ENCODE measurements at places on chromosomes 2 and 18.

- DNase-seq, result no peak
Observed at GRCh38 chr18:23484561-23485182, 18.6 kb upstream of the RMC1 start.

DNA sequence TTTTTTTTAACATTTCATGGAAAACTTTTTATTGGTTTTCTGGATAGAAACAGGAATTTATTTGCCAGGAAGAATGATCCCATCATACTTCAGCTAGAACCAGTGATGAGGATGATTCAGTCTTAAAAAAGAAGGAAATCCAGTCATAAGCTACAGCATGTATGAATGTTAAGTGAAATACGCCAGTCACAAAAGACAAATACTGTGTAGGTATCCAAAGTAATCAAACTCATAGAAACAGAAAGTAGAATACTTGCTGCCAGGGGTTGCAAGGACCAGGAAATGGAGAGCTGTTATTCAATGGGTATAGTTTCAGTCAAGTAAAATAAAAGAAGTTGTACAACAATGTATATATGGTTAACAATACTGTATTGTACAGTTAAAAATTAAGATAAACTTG lies 21.3 kb downstream of the PSME4 start:
- no peak for DNase-seq

GRCh38 chr2:2291500-2292260 lies 39.4 kb downstream of the MYT1L start:
- no peak for DNase-seq

DNA sequence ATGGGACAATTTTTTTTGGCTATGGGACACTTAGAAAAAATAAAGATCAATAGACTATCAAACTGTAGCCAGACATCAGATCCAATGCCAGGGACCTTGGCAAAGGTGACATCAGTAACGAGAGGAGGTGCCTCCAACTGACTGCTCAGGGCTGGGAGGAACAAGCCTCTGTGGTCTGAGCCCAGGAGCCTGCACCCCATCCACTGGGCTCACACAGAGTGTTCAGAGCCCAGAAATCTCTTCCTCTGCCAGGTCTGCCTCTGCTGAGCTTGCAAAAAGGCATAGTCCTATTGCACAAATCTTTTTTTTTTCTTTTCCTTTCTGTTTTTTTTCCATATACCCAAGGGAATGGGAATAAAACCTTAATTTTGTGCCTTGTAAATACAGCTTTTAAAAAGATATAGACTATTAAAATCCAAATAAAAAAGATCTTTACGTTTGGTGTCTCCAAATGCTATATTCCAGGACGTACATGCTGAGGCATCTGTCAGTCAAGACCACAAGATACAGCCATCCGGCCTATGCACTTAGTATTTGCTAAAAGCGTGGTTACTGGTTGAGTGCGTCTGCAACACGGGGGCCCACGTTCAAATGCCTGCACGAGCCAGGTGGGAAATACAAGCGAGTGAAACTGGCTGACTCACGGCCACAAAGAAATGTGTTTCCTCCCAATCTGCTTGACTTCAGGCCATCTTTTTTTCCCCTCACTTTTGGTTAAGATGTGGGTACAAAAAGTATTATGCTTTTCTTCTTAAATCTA lies 7.8 kb upstream of the ARHGAP25 start:
- peak; percentile 93 for DNase-seq

DNA sequence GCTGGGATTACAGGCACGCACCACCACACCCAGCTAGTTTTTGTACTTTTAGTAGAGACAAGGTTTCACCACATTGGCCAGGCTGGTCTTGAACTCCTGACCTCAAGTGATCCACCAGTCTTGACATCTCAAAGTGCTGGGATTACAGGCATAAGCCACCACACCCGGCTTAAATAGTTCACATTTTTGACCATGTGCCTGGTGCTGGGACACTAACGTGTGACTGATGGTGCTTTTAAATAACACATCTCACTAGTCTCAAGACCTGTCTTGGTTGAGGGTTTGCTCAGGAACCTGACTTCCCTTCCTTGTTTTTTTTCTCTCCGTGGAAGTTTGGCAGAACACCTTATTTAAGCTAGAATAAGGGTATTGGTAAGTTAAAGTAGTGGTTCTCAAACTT lies 8.5 kb downstream of the FMNL2 start:
- no peak for DNase-seq

DNA sequence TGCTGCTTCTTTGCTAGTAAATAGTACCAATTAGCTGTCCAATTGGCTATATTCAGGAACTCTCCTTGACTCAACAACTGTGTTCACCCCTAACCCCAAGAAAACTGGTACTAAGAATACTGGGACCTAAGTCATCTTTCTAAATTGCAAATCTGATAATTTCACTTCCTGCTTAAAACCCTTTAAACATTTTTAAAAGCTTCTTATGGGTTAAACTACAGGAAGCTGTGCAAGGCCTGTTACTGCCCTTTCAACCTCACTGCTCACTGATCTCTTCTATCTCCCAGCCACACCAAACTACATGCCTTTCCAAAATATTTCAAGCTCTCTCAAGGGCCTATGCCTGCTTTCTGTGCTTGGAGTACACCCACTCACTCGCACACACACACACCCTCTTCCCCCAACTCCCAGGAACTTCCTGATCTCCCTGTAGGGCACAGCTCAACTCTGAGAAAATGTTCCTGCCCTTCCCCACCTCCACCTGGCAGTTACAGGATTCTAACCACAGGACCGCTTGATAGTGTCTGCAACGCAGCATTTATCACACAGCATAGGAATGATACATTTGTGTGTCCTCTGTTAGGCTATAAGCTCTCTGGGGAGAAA lies 6.7 kb downstream of the LMAN1 start:
- no peak for DNase-seq

- peak; percentile 92 for DNase-seq
Observed at GRCh38 chr2:175579646-175580045, 398.1 kb upstream of the ATP5MC3 start.

Measured in Kasumi-1 (cell line).